ENCODE measurements at places on chromosomes 2 and 18. TPM values are rescaled to one million over a fixed set of nuclear protein-coding genes. Genes with fewer than 3 reads are reported as not detected.

The SAG gene
- polyA plus RNA-seq: not detected

The ANKRD23 gene
- 2.4 TPM for polyA plus RNA-seq

GRCh38 chr2:64615192-64615763, 38.4 kb downstream of the SERTAD2 start:
- no peaks in the 10 kb centered on the region for H3K4me1 ChIP-seq
- H3K4me3 ChIP-seq: no peak overlapping the region
- H3K27me3 ChIP-seq: no peaks in the 10 kb centered on the region
- DNase-seq: no peak
- H3K36me3 ChIP-seq: no peaks in the 10 kb centered on the region

GRCh38 chr2:74138600-74139323, 8.9 kb downstream of the BOLA3 start:
- no peak overlapping the region for H3K4me3 ChIP-seq
- no peak overlapping the region for H3K27ac ChIP-seq
- H3K4me1 ChIP-seq: no peaks in the 10 kb centered on the region

- no peaks in the 10 kb centered on the region for H3K4me1 ChIP-seq
- no peaks in the 10 kb centered on the region for H3K27me3 ChIP-seq
- H3K36me3 ChIP-seq: no peaks in the 10 kb centered on the region
- DNase-seq: no peak
Measured at GRCh38 chr2:52135235-52135634, 1103.3 kb upstream of the NRXN1 start.

DNA sequence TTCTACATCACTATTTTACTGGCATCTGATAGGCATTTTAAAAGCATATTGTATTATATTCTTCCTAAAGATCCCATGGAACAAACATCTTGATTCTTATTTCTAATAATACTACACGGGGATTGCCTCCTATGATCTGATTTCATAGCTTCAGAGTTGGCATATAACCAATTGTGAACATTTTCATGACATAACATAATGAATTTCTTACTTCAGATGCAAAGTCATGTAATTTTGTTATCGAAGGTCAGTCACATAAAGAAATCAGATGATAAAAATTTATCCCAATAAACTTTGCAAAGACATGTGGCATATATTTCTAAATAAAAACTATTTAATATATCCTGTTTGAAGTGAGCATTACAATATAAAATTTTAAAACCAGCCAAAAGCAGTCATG, 93.3 kb downstream of the COL5A2 start:
- no peak overlapping the region for H3K4me3 ChIP-seq
- H3K27me3 ChIP-seq: no peaks in the 10 kb centered on the region
- no peak for DNase-seq
- H3K27ac ChIP-seq: no peak overlapping the region
- H3K36me3 ChIP-seq: no peaks in the 10 kb centered on the region
- H3K4me1 ChIP-seq: no peaks in the 10 kb centered on the region

DNA sequence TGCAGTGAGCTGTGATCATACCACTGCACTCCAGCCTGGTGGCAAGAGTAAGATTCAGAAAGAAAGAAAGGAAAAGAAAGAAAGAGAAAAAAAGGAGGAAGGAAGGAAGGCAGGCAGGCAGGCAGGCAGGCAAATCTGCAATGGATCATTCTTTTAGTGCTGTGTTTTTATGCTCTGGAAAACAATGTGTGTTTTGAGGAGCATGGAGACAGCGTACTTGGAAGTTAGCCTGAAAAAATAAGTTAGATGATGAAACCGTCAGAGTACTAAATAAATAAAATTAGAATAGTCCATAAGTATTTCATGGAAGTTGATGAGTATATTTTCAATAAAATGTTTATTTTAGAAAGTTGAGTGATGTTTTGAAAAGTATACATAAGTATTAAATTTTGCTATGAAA, 366.4 kb upstream of the CDH20 start:
- H3K36me3 ChIP-seq: no peaks in the 10 kb centered on the region
- no peak overlapping the region for H3K27ac ChIP-seq
- H3K4me1 ChIP-seq: no peaks in the 10 kb centered on the region
- H3K27me3 ChIP-seq: no peaks in the 10 kb centered on the region
- no peak for DNase-seq

DNA sequence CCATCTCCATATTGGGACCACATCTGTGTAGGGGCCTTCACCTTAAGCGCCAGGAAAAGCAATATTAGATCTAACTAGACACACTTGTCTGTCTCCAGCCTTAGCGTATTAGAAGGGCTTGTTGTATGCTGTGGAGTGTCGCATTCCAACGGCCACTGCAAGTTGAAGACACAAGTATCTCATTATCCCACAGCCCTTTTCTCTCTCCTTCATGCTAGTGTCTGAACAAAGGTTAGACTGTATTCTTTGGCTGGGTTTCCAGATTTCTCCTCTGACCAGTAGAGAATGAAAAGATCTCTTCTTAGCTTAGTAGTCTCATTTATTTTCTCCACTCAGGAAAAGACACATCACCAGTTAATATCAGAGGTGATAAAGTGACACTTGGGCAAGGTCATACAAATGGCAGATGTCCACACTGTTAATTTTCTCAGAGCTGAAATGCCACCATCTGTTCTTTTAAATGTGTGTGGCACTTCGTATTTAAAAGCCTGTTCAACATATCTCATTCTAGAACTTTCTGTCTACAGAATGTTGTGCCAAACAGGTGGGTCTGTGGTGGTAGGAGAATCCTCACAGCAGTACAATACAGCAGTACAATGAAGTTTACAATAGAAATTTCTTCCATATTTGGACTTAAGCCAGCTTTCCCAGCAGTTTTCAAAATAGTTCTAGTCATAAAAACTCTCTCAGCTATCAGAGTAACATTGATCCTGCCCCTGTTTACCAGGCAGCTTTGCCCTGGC, 94.0 kb upstream of the ITGA6 start:
- no peak overlapping the region for H3K27ac ChIP-seq
- H3K4me3 ChIP-seq: no peak overlapping the region
- H3K27me3 ChIP-seq: no peaks in the 10 kb centered on the region
- no peak for DNase-seq

DNA sequence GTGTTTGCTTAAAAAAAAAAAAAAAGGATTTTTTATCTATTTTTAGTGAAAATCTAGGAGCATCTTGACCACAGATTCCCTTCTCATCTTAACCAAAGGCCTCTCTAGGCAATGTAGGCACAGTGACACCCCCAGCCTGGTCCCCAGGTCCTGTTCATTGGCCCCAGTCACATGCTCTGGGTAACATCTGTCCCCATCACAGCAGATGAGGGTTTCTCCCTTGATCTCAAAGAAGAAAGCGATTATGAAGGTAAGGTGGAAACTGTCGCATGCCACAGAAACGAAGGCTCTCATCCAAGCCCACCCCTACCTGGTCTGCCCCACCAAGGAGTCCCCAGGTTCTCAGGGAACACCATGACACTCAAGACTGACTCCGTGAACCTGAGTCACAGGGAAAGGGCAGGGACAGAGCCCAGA, 4.7 kb downstream of the HS6ST1 start:
- H3K4me3 ChIP-seq: no peak overlapping the region
- DNase-seq: no peak
- no peaks in the 10 kb centered on the region for H3K36me3 ChIP-seq
- H3K27me3 ChIP-seq: no peaks in the 10 kb centered on the region
- peaks cover 76% of the 10 kb centered on the region for H3K4me1 ChIP-seq

DNA sequence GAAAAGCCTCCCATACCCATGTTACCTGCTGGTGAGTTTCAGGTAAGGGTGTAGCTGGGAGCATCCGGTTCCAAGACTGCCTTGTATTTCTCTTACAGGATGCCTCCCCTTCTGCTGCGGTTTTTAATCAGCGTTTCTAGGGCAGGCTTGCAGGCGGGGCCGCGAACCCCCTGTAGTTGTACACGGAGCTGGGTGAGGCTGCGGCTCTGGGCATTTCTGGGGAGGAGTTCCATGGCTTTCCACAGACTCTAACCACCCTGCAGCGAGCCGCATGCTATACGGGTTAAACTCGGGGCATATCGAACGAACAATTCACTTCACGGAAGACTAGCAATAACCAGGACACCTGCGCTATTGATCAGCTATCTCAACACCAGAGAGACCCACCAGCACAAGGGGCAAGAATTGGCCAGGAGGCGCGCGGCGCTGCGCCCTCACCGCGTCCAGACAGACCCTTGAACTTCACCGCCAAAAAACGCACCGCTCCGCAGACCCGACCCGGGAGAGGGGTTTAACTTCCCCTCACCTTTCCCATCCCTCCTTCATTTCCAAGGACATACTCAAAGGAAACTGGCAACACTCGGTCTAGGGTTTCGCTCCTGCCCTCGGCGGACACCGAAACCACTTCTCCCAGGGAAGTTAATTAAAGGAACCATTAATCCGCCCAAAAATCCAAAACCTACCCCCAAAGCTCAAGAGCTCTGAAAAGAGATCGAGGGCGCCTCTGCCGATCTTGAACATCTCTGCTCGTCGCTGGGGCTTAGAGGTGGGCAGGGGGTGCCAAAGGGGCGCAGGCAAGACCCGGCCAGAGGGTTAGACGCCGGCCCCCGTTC, 909 bp downstream of the TGFA start:
- peak overlapping the region; percentile 75 for H3K27ac ChIP-seq
- peak overlapping the region; percentile 67 for H3K4me3 ChIP-seq
- DNase-seq: no peak
- no peaks in the 10 kb centered on the region for H3K36me3 ChIP-seq
- H3K4me1 ChIP-seq: peaks cover 4% of the 10 kb centered on the region

GRCh38 chr18:72697706-72698105, 153.6 kb upstream of the CBLN2 start:
- no peaks in the 10 kb centered on the region for H3K27me3 ChIP-seq
- no peaks in the 10 kb centered on the region for H3K36me3 ChIP-seq
- no peaks in the 10 kb centered on the region for H3K4me1 ChIP-seq
- no peak for DNase-seq
- H3K4me3 ChIP-seq: no peak overlapping the region

DNA sequence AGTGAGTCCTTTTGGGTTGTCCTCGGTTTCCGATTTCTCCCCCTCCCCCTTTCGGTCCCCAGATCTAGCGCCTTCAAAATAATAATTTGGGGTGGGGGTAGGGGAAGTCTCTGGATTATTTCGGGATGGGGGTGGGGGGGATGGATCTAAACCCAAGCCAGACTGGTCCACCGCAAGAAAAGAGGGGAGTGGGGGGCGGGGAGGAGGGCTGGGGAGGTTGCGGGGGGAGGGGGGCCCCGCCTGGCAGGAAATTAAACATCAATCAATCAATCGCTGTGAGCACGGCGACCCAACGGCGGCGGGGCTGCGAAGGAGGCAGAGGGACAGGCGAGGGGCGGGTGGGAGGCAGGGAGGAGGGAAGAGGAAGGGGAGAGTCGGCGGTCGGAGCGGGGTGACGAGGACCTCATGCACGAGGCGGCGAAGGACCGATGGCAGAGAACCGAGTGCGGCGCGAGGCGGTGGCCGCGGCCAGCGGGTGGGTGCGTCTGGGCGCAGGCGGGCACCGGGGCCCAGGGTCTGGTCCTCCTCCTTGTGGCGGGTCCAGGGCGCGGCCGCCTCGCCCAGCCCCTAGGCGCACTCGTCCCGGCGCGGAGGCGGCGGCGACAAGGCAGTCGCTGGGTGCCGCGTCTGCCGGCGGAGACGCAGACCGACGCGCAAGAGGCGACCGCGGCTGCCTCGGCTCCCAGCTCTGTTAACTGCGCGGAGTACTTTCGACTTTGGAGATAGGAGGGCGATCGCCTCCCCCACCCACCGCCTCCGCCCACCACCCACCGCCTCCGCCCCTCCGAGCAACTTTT, 468 bp upstream of the SATB2 start:
- H3K36me3 ChIP-seq: no peaks in the 10 kb centered on the region
- peak overlapping the region; percentile 99 for H3K4me3 ChIP-seq
- no peak overlapping the region for H3K27ac ChIP-seq
- DNase-seq: peak; percentile 35

DNA sequence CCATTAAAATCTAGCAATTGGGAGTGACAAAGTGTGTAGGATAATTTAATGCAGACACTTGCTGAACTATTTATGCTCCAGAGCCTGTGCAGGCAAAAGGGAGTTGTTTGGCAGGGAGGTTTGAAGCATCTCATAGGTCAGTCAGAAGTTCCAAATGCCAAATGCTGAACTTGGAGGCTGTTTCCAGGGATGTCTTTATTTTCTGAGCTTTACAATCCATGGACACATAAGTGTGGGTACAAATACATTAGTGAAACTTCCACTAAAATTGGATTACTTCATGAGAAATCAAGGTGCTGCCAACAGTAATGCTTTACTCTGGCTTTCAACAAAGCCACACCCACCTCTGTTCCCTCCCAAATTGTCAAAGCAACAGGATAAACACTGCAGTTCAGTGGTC, 422.1 kb upstream of the SETBP1 start:
- no peaks in the 10 kb centered on the region for H3K4me1 ChIP-seq
- no peak overlapping the region for H3K4me3 ChIP-seq
- DNase-seq: no peak
- H3K36me3 ChIP-seq: no peaks in the 10 kb centered on the region
- H3K27ac ChIP-seq: no peak overlapping the region

DNA sequence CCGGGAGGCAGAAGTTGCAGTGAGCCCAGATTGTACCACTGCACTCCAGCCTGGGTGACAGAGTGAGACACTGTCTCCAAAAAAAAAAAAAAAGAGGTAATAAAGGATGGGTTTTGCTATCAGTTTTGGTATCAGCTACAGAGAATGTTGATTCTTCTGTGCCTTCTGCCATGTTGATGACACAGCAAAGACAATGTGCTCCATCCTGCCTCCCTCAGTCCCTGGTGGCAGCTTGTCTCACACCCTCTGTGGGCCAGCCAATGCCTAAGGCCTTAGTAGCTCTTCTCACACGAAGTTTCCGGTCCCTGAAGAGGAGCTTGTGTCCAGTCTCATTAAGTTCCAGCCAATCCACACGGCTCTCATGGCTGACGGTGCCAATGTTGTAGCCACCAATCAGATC, 17.6 kb downstream of the IFT172 start:
- peaks cover 4% of the 10 kb centered on the region for H3K36me3 ChIP-seq
- H3K27ac ChIP-seq: no peak overlapping the region
- H3K4me3 ChIP-seq: no peak overlapping the region
- no peak for DNase-seq
- H3K4me1 ChIP-seq: no peaks in the 10 kb centered on the region

DNA sequence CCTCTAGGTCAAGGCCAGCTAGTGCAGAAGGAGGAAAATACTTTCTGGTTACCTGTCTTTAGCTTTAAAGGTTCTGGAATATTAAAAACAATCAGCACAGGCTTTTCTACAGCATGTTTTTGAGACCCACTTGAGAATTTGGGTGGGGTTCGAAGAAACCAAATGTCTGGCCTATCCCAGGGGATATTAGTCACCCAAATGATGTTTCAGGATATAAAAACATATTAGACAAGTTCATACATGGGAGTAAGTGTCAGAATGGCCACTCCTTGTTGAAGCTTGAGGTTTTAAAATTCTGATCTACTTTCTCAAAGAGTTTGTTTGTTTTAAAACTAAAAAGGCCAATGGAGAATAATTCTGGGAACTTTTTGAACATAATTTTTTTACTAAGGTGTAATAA, 158.6 kb upstream of the DLX2 start:
- H3K4me1 ChIP-seq: no peaks in the 10 kb centered on the region
- H3K27ac ChIP-seq: no peak overlapping the region
- H3K36me3 ChIP-seq: no peaks in the 10 kb centered on the region
- no peak for DNase-seq

- no peaks in the 10 kb centered on the region for H3K4me1 ChIP-seq
- no peak overlapping the region for H3K27ac ChIP-seq
- no peaks in the 10 kb centered on the region for H3K27me3 ChIP-seq
- DNase-seq: no peak
Measured at GRCh38 chr18:60019463-60019840, 119.7 kb downstream of the PMAIP1 start.
